Adipocyte (in vitro differentiated cells): ENCODE measurements at places on chromosomes 6 and 20.

DNA sequence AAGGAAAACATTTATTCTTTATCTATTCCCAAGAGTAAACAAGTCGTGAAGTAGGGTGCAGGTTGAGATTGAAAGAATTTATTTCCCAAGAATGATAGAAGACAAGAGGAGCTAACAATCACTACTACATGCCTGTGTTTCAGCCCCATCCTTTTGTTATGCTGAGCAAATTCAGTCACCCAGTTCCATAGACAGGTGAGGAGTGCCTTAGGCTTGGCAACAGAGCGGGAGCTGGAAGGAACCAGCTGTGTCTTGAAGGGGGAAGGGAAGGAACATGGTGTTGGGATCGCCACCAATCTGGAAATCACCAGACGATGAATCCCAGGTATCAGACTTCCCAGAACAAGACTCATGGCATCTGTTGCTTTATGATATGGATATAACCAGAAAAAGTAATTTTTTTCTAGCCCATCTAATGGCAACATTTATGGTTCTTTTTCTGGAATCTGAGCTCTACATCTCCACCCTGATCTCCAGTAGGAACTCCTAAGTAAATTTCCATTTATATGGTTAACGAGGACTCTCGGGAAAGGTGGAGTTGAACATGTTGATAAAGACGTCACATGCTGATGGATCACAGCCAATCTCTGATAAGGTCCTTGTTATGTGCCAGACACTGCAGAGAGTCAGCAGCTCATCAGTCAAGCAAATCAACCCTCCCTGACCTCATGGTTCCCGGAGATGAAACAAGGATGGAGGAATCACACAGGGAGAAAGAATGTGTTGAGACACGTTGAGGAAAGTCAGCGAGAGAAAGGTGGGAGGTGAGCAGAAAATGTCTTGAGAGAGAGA lies 344.9 kb downstream of the SMOC2 start:
- DNase-seq = no peak

- no peak for DNase-seq
Observed at GRCh38 chr6:61755739-61756138, 530.3 kb downstream of the KHDRBS2 start.

GRCh38 chr20:50456452-50457324 lies 53.5 kb upstream of the PTPN1 start:
- no peak for DNase-seq

GRCh38 chr6:111776236-111777221 lies 96.7 kb downstream of the FYN start:
- DNase-seq = peak; percentile 32

- no peak for DNase-seq
Observed at GRCh38 chr6:35493307-35493983, 3.4 kb downstream of the TEAD3 start.
